Omental fat pad (tissue), 4 donors: ENCODE measurements at places on chromosomes 4 and X. TPM values are rescaled to one million over a fixed set of nuclear protein-coding genes. Genes with fewer than 3 reads are reported as not detected.

- DNase-seq = no peak
Observed at GRCh38 chr4:74237425-74237966, 70.8 kb upstream of the EPGN start.

Gene PRR32
- not detected for total RNA-seq

DNA sequence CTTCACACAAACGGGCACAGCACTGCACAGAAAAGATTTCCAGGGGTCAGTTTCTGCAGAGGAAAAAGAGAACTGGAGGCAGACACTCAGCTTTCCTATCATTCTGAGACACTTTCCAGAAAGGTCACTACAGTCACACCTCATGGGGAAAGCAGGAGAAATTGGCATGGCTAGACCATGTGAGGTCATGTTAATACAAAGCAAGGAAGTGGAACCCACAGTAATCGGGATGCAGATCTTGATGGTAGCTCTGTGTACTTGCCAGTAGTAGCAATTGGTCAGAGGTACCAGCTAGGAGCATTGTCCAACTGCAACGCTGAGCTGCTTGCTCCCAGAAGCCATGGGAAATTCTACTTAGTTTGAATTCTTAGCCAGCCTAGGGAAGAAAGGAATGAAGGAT is 255.3 kb upstream of the PCDH10 start:
- no peak for DNase-seq

Gene LGI2
- total RNA-seq = 6.4 TPM

Gene TMEM271
- not detected for total RNA-seq

DNA sequence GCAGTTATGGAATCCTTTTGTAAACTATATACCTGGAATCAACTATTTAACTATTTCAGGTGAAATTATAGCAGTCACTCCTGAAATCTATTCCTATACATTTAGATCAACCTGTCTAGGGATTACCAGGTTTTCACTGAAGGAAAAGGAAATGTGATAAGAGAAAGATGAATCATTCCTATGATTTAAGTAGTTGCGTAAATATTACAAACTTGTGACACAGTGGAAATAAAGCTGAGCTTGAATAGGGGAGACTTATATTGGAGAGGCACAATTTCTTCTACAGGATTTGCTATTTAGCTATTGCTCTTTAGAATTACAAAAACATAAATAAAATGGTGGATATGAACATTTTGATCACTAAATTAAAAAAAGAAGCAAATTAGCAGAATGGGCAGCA is 284.1 kb upstream of the EPHA5 start:
- no peak for DNase-seq

DNA sequence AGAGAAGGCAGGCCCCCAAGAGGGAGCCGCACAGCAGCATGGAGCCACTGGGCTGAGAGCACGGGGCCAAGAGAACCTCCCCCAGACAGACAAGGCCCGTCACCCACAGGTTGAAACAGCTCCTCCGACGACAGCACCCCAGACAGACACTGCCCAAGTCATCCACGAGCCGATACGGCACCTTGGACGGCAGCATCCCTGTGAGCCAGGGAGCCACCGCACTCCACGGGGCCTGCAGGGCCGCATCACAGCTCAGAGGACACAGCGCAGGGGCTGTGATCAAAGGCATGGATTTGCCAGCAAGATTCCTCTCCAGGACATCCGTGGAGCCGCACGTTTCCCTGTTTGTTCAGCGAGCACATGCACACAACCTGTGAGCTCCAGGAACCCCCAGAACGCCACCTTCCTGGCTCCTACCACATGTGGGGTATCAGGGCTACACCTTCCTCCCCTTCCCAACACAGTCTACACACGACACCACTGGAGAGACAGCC is 3.9 kb downstream of the CTBP1 start:
- DNase-seq = no peak

Gene GRK4
- 6.5 TPM for total RNA-seq

- DNase-seq = no peak
Observed at GRCh38 chrX:129823115-129823514, 20.6 kb downstream of the ZDHHC9 start.

Gene FRMD7
- total RNA-seq = not detected

GRCh38 chr4:175614890-175615289 is 197.2 kb downstream of the GPM6A start:
- no peak for DNase-seq

GRCh38 chrX:44503560-44503959 is 39.1 kb downstream of the FUNDC1 start:
- DNase-seq = no peak

GRCh38 chr4:92368653-92369052 is 64.9 kb downstream of the GRID2 start:
- no peak for DNase-seq

GRCh38 chr4:123476089-123476488 is 79.5 kb downstream of the SPRY1 start:
- DNase-seq = no peak

Gene GPR143
- 1.1 TPM for total RNA-seq

DNA sequence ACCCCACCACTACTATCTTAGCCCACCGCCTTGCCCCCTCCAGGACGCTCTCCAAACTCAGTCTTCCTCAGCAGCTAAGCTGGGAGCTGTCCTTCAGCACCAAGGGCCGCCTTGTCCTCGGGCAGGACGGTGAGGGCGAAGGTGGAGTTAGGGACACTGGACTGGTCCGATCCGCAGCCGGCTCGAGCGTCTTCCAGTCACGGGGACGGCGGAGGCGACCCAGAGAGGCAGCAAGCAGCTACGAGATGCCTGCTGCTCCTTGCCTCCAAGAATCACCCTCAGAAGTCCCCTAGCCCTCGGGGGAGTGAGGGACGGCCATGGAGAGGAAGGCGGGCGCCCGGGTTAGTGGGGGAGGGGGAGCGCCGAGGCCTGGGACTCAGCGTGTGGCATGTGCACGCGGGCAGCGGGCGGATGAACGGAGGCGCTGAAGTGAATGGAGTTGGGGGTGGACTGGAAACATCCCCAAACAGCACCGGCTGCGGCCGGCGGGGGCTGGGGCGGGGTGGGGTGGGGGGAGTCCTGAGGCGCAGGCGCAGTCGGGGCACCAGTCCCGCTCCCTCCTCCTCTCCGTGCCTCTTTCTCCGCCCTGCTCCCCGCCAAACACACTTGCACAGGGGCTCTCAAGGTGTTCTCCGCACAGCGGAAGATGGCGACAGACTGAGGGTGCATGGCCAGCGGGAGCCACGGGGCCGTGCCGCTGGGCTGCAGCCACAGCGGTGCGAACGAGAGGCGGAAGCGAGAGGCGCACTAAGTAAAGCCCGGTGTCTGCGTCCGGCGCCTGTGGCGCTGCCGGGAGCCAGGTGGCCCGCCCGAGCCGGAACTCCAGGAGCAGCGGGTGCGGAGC is at the start of gene NALF2:
NALF2 (plus strand) TSS at position 545 of the 844 bp plus-strand sequence. CDS start 957 bp downstream, outside the sequence.
- DNase-seq = no peak

Gene PNMA6A
- total RNA-seq = 1.6 TPM

- no peak for DNase-seq
Observed at GRCh38 chr4:113350576-113350975, 301.1 kb downstream of the ANK2 start.

DNA sequence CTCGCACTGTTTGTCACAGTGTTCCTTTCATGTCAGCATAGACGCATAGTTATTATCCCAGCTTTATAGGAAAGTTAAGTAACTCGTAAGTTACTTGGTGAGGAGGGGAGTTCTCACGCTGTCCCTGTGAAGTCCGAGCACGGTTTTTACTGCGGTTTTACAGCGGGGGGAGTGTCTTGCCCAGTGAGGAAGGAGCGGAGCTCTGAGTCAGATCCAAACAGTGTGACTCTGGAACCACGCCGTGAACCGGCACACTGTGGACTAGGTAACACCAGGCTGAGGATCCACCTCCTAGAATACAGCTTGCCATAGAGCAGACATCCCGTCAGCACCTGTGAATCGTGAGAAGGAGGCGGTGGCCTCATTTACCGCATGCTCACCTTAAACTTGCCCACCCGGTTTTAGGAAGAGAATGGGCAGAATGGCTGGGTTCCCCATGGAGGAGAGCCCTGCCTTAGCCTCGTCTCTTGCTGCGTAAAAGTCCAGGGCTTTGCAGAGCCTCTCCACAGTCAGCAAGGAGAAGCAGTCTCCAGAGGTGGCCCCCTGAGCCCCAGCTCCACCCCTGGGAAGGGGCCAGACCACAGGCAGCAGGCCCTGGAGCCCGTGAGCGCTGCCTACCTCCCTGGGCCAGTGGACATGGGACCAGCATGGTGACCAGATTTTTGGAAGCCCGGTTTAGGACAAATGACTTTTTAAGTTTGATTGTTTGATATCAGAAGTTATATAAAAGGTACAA is 40.2 kb upstream of the HGFAC start:
- no peak for DNase-seq

GRCh38 chr4:168741281-168742173 is 244.7 kb downstream of the PALLD start:
- DNase-seq = no peak

Gene SYNPO2
- 72.0 TPM for total RNA-seq

DNA sequence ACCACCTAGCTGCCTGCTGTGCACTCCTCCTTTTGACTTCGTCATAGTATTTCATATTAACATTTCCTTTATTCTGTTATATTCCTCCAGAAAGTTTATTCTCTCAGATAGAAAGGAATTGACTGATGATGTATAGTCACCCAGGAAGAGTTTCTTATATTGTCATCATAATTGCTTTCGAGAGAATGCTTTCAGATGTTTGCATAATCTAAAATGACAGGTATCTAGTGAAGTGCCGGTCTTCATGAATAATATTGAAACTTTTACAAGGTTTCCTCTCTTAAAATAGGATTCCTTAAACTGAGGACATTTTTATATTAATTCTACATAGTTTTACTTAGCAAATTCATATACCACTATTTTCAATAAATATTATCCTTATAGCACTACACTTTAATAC is 10.1 kb downstream of the SEC24D start:
- DNase-seq = no peak

DNA sequence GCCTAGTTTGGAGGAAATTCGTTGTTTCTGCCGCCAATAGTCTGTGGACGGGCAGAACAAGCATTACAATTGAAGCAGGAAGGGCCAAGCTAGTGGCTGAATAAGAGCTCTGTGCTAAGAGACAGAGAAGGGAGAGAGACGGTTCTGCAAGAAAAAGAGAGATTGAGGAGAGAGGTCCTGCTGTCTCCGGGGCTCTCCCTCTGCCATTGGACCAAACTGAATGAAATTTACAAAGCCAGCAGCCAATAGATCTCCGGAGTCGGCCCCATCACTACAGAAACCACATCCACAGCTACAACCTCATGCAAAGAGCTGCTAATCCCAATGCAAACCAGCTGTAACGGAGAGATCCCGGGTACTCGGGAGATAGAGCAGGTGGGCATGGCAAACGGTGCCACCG is at the start of gene NLGN4X:
NLGN4X (minus strand) TSS at position 148 of the 400 bp plus-strand sequence. CDS start 77,401 bp downstream, outside the sequence.
- DNase-seq = no peak

Gene IL13RA2
- 0.28 TPM for total RNA-seq

DNA sequence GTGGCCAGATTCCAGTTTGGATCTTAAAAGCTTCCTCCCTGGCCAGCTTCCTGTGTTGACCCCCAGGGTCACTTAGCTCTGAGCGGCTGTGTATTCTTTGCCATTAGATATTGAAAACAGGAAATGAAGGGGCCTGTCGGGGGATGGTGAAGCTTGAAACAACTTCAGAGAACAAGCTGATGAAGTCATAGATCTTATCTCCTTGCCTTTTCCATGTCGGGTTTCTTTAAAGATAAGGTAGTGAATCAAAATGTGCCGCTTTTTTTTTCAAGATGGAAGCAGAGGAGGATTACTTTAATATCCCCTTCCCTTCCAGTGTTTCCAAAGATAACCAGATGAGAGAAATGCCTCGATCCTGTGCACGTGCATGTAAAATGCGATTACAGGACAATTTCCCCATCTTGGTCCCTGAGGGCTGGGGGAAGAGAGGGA is 508.5 kb downstream of the MID1IP1 start:
- DNase-seq = no peak

DNA sequence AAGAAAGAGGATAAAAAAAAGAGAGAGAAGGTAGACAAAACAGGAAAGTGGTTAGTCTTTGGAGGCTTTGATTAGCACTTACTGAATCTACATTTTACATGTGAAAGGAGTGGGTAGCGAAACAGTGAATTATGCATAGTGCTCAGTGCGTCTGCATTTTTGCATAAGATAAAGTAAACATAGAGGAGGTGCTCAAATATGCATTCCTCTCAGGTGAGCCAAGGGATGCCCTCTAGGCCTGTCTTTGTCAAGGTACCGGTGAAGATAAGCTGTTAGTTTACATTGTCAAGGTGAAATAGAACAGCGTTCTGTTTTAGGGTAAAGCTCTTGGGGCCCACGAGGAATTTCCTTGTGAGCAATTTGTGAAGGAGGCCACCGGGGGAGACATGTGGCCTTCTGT is 260.6 kb downstream of the TRIML1 start:
- DNase-seq = no peak

- DNase-seq = no peak
Observed at GRCh38 chrX:10115082-10115481, 41.7 kb upstream of the CLCN4 start.

DNA sequence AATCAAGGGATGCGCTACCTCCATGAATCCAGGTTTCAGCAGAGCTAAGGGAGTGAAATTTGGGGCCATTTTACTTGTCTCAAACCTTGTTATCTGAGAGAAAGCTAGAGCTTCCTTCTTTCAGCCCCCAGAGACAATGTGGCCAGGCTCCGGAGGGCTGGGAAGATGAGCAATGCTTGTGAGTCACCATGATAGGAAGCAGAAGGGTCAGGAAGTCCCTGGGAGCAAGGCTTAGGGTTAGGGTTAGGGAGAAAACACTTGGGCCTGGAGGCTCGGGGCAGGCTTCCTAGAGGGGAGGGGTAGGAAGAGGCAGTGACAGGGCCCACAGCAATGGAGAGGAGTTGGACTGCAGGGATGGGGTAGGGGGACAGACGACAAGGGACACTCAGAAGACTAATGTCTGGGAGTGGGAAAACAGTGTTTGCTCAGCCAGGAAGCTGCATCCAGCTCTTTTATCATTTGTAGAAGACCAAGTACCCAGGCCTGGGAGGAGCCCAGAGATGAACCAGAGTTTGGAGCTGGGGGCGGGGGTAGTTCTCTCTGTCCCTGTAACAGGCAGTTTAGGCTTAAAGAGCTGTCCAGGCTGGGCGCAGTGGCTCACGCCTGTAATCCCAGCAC is 16.4 kb upstream of the PORCN start:
- DNase-seq = no peak

GRCh38 chrX:111914398-111915090 is 38.6 kb downstream of the TRPC5OS start:
- DNase-seq = no peak

Gene PAGE4
- total RNA-seq = not detected

- DNase-seq = no peak
Observed at GRCh38 chr4:38837334-38837733, 19.3 kb downstream of the TLR6 start.

GRCh38 chr4:147596377-147596776 is 20.8 kb upstream of the TMEM184C start:
- DNase-seq = no peak

DNA sequence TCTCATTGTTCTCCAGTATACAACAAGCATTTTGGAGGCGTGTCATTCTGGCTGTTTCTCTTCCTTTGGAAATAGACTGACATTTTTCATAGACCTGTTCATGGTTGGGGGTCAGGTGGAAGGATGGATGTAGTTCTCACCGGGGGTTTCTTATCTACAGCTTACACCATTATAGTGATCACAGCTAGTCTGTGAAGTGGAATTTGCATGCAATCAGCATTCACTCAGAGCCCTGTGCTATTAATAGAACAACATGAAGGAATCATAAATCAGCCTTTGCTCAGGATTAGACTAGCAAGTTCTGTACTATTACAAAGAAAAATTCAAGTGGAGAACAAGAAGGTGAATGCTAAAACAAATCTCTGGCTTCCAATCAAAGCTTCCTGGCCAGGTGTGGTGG is 132.6 kb upstream of the PUDP start:
- no peak for DNase-seq

Gene PDE6B
- 0.32 TPM for total RNA-seq

GRCh38 chr4:84928089-84928488 is 38.4 kb downstream of the WDFY3 start:
- no peak for DNase-seq

GRCh38 chrX:84358271-84358670 is 144.0 kb downstream of the HDX start:
- no peak for DNase-seq
